ENCODE measurements at places on chromosomes 4 and X.

DNA sequence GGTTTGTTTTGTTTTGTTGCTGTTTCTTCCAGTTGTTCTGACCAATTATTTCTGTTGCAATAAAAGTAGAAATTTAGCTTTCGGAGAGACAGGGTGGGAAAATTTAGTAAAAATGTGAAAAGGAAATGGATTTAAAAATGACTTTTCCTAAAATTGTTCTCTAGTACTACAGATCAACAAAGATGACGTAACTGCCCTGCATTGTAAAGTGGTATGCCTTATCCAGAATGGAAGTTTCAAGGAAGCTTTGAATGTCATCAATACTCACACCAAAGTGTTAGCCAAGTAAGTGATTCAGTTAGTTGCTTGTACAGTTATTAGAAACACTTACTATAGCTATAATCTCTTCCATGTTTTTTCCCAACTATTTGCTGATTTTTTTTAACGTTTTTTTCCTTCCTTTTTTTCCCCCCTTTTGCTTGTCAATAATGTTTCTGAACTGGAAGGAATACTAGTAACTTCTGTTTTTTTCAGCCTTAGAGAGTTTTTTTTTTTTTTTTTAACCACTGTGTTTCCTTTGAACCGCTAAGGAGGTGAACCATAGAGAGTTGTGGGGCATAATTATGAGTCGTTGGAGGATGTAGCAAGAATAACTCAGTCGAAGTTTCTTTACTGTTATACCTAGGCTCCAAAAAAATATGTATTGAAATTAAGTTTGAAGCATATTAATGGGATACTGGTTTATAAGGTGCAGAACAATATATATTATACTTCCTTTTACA, 2.2 kb downstream of the SRP72 start:
- no peak for DNase-seq

GRCh38 chr4:151563194-151563593, 154.2 kb downstream of the FHIP1A start:
- DNase-seq: peak; percentile 54

DNA sequence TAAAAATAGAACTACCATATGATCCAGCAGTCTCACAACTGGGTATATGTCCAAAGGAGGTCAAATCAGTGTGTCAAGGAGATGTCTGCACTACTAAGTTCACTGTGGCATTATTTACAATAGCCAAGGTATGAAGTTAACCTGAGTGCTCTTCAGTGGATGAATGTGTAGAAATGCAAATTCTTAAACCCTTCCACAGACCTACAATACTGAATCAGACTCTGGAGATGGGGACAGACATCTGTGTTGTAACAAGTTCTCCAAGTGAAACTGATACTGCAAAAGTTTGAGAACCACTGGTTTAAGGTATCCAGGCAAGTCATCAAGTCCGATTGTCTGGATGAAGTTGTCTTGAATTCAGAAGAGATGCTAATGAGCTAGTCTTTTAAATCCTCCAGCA, 38.5 kb downstream of the SMAD1 start:
- DNase-seq: no peak

GRCh38 chr4:55396308-55397125, 760 bp downstream of the TMEM165 start:
- no peak for DNase-seq

GRCh38 chr4:123127218-123127617, 204.8 kb upstream of the NUDT6 start:
- no peak for DNase-seq

DNA sequence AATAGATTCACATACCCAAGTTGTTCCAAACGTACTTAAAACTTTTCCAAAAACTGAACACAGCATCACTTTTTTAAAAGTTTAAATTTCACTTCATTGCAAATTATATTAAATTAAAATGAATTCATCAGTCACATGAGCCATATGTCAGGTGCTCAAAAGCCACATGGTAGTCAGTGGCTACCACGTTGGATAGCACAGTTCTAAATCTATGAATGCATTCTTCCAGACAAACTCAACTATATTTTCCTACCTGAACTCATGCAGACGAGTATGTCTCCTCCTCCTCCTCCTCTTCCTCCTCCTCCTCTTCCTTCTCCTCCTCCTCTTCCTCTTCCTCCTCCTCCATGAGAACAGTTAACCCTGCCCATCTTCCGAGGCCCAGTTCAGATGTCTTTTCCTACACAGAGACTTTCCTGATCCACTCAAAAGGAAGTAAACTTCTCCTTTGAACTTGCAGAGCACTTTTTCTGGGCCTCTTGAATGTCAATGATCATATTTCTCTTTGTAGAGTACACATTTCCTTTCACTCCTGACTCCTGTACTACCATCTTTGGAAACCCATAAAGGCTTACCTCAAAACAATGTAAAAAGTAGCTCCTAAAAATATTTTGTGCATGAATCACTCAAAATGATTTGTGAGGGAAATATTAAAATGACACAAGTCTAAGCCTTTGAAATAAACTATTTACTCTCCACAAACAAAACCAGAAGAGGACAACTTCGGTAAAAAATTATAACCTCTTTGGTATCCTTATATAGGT, 172.6 kb downstream of the AMELX start:
- DNase-seq: no peak

- DNase-seq: no peak
Observed at GRCh38 chrX:110321670-110322069, 3.8 kb upstream of the AMMECR1 start.
